Right ventricle myocardium inferior (tissue), 1 donor: ENCODE measurements at places on chromosomes 3 and 15.
A peak's percentile ranks its signal among the peaks of the same experiment; 100 is the strongest.

GRCh38 chr3:33665294-33665693 is 52.8 kb downstream of the CLASP2 start:
- no peak for DNase-seq

DNA sequence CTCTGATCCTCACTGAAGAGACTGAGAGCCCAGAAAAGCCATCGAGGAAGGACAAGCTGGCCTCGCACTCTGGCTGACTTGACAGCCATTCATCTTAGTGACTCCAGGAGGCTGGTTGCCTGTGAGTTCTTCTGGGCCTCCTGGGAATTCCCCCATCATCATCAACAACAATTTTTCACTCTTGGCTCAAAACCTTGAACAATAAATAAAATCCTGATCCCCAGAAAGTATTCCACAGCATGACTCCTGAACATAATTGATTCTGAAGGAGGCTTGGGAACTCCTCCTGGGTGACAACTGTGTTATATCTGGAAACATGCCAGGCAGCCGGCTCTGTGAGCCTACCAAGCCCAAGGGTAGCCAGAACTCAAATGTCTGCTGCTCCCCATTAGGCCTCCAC is 188.6 kb downstream of the SHQ1 start:
- DNase-seq, result no peak

DNA sequence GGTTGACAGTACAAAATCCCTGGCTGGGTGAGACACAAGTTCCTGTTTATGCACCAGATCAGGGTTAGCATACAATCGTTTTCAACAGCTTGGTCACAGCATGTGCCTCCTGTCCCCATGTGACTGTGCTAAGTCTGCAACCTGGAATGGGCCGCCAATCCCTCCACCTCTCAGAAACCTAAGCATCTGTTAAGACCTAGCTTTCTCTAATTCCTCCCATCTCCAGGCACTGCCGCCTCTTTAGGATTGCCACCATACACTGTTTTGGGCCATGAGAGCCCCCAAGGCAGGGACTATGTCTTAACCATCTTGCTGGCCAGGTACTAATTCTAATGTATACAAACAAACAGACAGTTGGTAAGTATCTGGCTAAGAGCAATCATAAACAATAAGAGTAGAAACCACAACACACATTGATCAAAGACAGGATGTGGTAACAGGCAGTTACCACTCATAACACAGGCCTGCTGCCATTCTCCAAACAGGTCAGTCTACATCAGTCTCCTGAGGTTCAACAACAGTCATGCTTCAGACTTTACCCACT is 25.6 kb downstream of the SEC22C start:
- DNase-seq, result no peak

GRCh38 chr3:158735296-158736033 is 3.2 kb upstream of the RARRES1 start:
- no peak for DNase-seq

GRCh38 chr15:23860290-23861245 is 173.5 kb upstream of the NDN start:
- no peak for DNase-seq

DNA sequence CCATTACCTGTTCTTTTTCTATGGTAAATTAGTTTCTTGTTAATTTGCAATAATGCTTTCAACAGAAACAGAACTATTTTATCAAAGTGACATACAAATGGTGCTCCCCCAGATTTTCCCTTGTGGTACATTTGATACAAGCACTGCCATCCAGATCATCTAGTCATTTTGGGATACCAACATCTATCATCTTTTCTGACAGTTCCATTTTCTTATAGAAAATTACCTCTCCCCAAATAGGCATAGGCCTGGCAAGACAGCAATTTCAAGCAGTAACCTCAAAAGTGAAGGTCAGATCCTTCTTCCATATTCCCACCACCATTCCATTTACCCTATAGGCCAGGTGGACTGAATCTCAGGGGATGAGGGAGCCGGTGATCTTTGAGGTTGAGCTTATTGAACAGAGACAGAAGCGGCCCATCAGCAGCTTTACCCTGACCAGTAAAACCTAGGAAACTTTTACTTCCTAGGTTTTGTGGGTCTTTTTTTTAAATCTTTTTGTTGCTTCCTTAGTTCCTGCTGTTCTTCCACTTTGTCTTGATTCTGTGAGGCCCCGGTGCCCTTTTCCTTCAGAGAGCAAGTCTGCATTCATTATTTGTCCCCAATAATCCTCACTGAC is 3.1 kb upstream of the PLD1 start:
- no peak for DNase-seq

DNA sequence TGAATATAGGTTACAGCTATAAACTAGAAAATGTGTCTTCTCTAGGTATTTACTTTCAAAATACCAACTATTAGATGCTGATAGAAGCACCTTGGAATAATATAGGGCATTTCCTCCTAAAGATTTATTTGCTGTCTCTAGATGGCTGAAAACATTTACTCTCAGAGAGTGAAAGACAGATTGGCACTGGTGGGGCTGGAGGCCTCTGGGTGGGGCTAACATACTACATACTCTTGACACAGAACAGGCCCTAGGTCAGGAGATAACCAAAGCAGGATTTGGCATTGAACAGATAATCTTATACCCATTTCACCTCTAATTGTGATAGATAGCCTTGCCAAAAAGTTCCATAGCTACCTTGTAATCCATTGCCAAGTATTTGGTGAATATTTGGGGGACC is 253.3 kb upstream of the TBC1D5 start:
- DNase-seq, result no peak

- DNase-seq, result no peak
Observed at GRCh38 chr15:39267685-39268084, 313.2 kb upstream of the THBS1 start.

DNA sequence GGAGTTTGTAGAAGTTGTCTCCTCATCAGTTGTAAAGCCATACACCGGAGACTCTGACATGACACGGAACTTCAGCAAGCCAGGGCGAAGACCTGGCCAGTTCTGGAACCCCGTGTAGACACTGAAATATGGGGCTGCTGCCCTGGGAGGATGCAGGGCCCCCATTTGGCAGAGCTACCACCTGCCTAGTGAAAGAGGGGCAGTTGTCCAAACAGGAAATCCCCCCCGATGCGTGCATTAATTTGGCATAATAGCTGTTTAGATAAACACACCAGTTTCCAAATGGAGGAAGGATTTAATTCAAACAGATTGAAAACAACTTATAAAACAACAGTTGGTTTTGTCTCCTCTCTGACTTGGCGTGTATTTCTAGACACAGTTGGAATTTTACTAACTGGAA is 357.2 kb downstream of the GABRG3 start:
- no peak for DNase-seq

DNA sequence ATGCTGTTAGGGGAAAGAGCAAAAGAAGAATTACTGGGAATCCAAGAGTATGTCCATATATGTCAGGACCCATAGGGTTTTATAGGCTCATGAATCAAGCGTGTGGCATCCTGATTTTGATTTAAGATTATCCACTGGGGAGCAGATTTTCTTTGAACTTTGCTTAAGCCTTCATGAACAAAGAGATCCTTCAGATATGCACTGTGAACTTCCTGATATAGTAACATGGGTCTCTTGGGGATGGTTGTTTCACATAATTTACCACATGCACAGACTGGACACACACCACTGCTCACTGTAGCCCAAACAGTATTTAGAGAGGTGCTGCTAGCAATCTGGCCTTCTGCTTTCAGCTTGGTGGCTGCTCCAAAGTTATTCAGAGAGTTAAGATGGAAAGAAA is 200.9 kb upstream of the ZPLD1 start:
- no peak for DNase-seq

GRCh38 chr15:70474471-70475406 is 288.6 kb downstream of the UACA start:
- peak; percentile 80 for DNase-seq

- no peak for DNase-seq
Observed at GRCh38 chr3:177131927-177132636, 65.2 kb downstream of the TBL1XR1 start.

DNA sequence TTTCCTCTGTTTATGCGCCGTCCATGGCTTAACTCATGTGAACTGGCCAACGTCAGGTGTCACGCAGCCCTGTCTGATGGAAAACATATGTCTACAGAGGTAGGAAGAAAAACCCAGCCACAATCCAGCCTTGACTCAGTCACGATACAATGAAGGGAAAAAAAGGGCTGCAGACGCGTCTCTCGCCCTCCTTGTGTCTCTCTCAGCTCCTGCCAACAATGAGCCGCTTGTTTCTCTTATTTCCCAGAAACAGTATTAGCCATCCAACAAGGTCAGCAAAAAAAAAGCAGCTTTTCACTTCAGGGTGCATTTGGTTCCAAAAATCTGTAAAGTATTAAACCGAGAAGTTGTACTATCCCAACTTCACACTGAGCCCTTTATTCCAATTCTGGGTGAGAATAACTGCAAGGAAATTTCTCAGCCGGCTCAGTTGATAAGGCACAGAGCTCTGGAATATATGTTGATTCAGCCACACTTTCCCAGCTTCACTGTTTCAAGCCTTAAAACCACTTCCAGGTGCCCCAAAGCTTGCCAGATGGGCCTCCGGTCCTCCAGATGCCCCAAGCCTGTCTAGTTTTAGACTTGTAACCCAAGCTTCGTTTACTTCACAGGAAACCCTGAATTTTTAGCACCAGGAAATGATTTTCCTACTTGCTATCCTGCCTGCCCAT is 79.4 kb downstream of the TM4SF4 start:
- peak; percentile 70 for DNase-seq

- no peak for DNase-seq
Observed at GRCh38 chr15:87213626-87214025, 1042.9 kb downstream of the NTRK3 start.

GRCh38 chr3:176867681-176868663 is 329.3 kb downstream of the TBL1XR1 start:
- no peak for DNase-seq

DNA sequence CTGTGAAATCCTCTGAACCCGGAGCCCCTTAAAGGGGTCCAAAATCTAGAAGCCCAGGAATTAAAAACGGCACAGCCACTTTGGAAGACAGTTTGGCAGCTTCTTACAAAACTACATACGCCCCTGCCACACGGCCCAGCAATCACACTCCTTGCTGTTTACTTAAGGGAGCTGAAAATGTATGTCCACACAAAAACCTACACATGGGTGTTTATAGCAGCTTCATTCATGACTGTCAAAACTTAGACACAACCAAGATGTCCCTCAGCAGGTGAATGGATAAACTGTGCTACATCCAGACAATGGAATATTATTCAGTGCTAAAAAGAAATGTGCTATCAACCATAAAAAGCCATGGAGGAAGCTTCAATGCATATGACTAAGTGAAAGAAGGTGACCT is 162.5 kb downstream of the NUP210 start:
- DNase-seq, result no peak

DNA sequence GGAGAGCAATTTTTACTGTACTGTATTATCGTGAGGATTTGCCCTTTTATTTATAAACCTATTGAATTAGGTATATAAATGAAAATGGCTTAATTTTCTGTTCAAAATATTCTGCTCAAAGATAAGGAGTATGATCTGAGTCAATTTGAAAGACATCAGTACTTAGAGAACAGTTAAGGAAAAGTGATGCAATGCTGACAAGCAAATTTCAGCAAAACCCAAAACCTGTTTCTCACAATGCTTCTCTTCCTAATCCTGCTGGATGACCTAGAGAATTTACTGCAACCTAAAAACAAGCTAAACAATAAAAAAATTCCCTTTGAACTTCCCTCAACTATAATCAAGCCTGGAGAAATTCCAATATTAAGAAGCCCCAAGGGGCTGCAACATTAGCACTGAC is 82.7 kb downstream of the RFX7 start:
- no peak for DNase-seq

GRCh38 chr15:38861108-38861507 is 296.5 kb upstream of the RASGRP1 start:
- no peak for DNase-seq

DNA sequence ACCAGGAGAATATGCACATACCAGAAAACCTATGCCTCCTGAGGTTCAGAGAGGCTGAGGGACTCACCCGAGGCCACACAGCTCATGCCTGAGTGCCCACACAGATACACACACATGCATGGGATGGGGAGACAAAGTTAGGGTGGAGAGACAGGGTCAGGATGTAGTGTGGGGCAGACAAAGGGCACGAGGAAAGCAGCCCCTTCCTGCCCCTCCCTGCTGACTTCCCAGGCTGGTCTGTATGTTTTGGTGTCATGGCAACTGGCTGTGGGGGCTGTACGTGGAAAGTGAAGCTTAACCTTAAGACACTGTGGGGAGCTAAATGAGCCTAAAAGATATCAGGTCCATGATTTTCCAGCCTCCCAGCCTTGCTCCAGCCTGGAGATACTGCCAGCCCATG is 57.8 kb downstream of the EPHB3 start:
- DNase-seq, result no peak

DNA sequence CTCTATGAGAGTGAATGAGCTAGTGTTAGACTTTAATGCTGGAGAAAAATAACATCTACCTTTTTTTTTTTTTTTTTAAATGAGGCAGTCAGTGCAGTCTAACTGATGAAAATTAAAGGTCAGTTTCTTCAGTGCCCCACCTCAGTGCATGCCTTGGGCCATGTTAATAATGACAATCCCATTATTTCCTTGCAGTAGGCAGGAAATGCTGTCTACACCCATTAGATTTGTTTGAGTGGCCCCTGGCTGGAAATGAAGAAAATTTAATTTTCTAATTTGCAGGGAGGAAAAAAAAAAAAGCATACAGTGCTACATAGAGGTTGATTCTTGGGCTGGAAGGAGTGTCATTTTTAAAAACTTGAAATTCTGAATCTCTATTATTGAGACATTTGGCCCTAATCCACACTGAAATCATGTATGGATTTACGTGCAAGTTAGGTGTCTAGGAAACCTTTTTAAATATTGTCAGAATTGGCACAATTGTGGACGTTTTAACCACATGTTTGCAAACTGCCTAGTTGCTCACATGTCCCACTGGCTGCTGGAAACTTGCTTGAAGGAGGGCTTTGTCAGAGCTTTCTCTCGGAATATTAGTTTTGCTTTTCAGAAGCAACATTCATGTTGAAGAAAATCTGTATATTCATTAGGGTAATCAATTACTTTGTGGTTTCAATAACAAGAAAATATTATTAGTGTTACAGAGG is 18.4 kb downstream of the FNDC3B start:
- no peak for DNase-seq

GRCh38 chr15:60795889-60796288 is 316.9 kb upstream of the ICE2 start:
- DNase-seq, result no peak

GRCh38 chr3:147369661-147370123 is 36.7 kb downstream of the ZIC4 start:
- DNase-seq, result no peak
